ENCODE measurements at places on chromosomes 7 and 10.

- DNase-seq: no peak
Observed at GRCh38 chr7:47391726-47392125, 190.2 kb downstream of the TNS3 start.

DNA sequence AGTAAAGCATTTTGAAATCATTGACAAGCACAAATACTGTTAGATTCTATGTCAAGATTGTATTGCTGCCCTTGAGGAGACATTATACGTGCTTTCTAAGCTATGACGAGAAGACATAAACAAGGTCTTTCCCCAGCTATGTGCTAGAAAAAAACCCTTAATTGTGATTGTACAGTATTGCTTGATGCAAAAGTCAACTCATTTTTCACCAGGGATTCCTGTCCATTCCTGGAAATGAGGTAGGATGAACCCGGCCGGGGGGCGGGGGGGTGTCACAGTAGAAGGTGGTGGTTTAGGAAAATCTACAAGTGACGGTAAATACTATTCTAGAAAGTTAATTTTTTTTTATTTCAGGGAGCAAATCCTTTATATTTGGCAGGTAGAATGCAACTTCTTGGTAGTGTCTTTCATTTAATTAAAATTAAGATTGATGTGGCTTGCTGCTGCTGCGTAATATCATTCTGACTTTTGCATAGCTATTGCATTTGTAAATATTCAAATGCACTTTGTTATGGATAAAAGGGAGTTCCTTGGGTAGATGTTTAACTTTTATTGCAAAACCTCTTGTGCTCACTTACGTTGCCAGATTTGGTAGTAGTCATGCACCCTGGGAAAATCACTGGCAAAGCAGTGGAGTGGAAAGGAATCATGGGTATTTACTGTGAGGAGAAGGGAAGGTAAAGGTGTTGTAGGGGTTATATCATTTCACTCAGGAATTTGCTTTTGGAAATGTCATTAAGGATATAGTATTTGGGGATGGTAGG lies 164.4 kb upstream of the PRPS1L1 start:
- DNase-seq: no peak

DNA sequence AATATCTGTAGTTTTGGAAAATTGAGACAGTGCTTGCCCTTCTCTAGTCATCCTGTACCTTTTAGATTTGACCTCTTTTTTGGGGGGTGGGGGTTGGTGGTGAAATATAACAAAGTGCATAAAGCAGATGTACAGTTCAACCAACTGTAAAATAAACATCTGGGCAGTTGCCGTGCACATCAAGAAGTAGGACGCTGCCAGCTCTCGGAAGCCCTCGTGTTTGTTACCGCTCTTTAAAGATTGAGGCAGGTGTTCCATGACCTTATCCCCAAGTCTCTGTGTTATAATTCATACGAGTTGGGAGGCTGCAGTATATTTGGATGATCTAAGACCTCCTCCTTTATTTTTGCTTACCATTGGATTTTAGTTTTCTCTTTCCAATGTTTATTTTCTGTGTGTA lies 55.1 kb downstream of the SDK1 start:
- DNase-seq: no peak

- DNase-seq: no peak
Observed at GRCh38 chr7:73880755-73881328, 19.9 kb downstream of the TMEM270 start.
